ENCODE measurements at places on chromosomes 4 and X.

DNA sequence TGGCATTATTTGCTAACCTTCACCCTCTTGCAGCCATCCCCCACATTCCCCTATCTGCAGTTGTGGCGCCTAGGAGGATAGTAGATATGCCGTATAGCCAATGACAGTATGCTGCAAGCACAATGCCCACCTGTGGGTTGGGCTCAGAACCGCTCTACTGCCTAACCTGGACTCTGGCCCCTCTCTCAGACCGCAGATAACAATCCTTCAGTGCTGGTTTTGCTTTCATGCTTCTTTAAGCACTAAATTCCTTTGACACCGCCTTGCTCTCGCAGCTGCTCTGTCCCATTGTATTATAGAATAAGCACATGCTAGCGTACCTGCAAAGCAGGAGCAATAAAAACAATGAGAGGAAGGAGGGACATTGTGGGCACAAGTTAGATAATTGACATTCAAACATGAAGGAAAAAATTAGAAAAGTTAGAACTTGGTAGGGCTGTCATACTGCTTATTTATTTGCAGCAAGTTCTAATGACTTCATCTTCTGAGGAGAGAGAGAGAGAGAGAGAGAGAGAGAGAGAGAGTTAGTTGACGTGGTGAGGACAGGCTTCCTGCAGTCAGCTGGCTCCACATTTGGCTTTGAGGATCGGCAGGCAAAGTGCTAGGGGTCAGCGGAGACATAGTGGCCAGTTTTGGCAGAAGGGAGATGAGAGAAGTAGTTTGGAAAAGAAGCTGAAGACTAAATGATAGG is 55.8 kb downstream of the WWC2 start:
- DNase-seq, result no peak

DNA sequence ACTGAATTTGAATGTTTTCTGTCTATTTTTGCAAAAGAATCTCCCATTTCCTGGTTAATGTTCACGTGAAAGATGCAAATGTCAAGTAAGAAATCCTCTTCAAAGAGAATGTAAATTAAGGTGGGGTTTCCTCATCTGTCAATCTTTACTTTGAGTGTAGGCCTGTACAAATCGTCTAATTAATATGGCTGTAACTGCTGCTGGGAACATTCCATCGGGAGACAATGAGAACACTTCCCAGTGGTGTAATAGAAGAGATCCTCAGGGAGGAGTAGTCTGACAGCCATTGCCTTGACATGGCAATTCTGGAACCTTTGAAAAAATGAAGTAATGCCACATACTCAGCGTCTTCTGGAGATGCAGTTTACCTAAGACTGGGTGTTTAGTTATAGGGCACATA is 3.7 kb downstream of the EREG start:
- DNase-seq, result no peak

- DNase-seq, result no peak
Observed at GRCh38 chr4:148843625-148844024, 401.4 kb upstream of the NR3C2 start.

GRCh38 chr4:26885912-26886274 is 25.3 kb downstream of the STIM2 start:
- peak; percentile 79 for DNase-seq

DNA sequence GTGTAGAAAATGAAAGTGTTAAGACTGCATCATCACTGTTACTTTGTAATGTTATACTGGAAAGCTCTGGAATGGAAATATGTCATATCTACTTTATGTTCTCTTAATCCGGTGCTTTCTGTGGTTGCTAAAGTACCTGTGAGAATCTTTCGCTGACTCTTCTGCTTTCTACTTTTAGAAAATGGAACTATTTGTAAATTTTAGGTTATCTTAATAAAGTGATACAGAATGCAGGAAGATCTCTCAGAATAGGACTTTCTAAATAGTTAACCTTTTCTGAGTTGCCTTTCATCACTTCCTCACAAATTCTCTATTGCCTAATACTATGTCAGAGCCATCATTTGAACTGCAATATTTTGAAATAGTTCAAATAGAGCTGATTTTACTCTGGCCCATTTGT is 69.3 kb downstream of the BMP2K start:
- DNase-seq, result peak; percentile 22

DNA sequence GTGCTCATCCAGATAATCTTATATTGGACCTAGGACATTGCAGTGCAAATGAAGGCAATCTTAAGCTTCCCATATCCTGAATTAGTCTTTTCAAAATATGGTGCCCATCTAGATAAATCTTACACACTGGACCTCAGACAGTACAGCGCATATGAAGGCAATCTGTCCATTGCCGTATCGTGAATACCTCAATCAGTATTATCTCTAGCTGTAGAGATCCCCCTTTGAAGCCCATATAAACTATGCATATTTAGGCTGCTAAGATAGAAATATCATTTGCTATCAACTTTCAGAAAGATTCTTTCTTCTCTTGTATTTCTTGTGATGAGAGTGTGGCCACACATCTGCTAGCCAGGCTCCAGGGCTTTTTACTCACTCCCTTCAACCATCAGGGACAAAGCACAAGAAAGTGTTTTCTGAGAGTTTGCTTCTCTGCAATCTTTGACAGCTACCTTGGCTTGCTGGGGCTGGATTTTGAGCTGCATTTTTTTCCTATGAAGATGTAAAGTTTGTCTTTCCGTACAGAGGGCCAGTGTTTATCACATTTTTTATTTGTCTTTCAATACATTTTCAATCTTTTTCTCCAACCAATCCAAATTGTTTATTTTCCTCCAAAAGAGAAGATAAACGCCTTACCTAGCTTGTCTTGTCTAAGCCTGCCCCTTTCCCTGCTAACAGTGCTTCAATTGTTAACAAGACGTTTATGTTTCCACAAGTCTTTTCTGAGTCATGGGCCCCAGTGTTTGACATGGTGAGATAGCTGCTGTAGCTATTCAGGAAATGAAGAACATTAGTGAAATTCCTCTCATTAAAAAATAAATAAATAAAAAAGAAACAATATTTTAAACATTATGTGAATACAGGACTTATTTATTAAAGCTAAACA is 57.6 kb upstream of the FAT1 start:
- DNase-seq, result no peak

GRCh38 chrX:154466907-154467306 is 8.8 kb downstream of the PLXNA3 start:
- DNase-seq, result no peak

- DNase-seq, result no peak
Observed at GRCh38 chrX:41862562-41863184, 60.7 kb downstream of the CASK start.

- no peak for DNase-seq
Observed at GRCh38 chrX:13142891-13143290, 98.5 kb upstream of the FAM9C start.

- DNase-seq, result no peak
Observed at GRCh38 chr4:3174371-3175338, 74.3 kb upstream of the MSANTD1 start.

GRCh38 chr4:4791299-4792111 is 68.0 kb upstream of the MSX1 start:
- DNase-seq, result no peak

DNA sequence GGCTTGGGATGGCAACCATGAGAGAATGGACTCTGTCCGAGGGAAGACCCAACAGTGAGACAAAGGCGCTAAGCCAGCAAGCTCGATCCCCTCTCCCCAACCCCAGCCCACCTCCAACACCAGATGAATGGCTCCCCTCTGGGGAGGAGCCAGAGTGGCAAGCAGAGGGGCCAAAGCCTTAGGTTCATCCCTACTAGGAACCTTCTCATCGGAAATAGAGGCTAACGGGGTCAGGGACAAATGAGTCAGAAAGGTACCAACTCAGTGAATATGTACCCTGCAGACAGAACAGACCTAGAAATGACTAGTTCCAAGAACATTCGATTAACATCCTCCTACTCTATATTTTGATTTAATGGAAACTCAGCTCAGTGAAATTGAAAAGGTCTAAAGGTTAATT is 73.9 kb downstream of the NSG1 start:
- DNase-seq, result no peak

GRCh38 chr4:73197220-73197619 is 61.4 kb downstream of the ANKRD17 start:
- DNase-seq, result no peak

DNA sequence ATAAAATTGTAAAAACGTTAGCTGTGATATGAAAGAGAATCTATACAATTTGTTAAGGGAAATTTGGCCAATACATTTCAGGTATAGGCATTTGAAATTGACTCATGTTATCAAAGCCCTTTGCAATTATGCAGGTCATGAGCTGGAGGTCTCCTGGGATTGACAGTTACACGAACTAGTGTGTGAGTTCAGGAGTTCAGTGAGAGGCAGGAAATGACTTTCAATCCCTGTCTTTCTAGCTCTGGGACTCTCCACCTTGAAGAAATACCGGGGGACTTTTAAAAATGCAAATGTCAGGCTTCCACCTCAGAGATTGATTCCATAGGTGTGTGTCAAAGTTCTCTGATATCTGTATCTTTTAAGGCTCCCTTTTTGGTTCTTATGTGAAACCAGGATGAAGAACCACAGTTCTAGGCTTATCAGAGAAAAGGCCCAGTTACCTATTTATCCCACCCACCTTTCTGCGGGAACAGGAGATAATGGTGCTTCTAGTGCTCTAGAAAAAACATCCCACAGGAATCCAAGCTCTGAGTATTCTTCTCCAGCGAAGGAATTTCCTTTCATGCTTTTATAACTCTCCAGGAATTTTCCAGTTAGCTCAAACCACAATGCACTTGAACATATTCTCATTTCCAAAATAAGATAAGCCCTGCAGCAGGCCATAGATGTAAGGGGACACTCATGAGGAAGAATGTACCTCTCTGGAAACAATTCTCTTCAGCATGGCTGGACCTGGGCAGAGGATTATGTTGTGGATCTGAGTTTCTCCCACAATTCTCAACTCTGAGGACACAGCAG is 501.0 kb downstream of the IDS start:
- no peak for DNase-seq

- DNase-seq, result no peak
Observed at GRCh38 chr4:42633605-42634388, 23.1 kb downstream of the ATP8A1 start.

DNA sequence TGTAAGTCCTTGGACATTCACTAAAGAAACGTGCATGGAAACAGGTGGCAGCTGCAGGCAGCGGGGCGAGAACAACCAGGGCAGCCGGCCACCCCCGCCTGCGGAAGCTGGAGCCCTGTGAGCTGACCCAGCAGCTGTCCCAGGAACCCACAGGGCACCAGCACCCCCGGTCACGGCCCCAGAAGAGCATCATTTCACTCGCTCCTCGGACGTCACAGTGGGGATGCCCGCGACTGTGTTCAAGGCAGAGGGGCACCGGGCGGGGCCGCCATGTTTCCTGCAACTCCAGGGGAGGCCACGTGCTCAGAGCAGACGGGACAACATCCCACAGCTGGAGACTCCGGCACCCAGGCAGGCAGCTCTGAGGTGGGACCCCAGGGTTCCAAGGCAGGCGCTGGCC is 45.0 kb upstream of the CPLX1 start:
- DNase-seq, result no peak

DNA sequence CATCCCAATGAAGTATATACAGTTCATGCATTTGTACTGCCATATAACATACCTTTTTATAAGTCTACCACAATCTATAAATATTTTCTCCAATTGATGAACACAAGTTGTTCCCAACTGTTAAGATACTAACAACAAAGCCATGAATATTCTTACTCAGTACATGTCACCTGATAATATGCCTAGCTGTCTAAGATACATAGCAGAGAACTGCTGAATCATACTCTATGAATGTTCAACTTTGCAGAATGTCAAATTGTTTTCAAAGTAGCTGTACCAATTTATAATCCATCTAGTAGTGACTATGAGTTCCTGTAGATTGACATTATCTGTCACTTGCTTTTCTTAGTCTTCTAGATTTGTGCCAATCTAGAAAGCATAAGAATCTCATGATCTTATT is 84.9 kb downstream of the RAB28 start:
- DNase-seq, result no peak

DNA sequence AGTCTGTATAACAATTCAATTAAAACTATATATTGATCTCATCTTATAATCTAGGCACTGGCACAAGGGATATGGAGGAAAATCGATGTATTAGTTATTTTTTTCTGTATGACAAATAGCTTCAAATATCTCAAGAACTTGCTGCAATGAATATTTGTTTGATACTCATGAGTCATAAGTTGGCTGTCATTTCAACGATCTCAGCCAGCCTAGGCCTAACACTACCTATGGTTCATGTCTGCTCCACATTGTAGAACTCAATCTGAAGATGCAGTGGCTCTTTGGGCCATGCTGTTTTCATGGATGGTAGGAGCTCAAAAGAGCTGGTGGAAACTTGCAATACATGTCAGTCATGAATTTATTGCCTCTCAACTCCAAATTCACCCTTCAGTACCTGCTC is 44.7 kb downstream of the MAGEB17 start:
- DNase-seq, result no peak

DNA sequence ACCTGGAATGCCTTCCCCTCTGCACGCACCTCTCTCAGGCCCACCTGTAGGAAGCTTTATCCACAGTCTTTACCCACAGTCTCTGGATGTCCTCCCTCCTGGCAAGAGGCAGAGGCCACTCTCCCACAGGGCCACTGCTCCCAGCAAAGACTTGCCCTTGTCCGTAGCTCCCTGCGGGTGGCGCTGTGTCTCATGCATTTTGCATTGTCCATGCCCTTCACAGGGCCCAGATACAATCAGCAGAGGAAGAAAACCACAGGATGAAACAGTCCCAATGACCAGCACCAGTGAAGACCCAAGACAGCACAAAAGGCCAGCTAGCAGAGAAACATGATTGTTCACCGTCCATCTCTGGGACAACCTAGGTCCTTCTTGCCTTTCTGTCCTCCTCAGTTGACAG is 2.1 kb upstream of the NSG1 start:
- no peak for DNase-seq

- no peak for DNase-seq
Observed at GRCh38 chr4:106277140-106277675, 38.8 kb downstream of the TBCK start.

DNA sequence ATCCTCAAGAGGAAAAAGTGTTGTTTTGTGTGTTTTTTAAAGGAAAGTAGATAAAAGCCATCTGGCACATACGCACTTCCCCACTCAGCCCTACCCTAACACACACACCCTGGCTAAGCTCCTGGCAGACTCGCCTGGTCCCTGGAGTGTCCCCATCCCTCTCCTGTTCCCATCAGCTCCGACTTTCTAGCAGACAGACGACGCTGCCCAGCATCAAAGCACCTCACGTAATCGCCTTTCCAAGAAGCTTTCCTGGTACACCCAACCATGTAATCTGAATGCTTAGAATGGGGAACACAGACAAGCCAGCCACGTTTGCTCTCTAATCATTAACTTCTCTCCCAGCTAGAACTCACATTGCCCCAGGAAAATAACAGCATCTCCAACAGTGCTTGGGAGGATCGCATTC is 116.2 kb downstream of the AFAP1 start:
- DNase-seq, result no peak

- DNase-seq, result no peak
Observed at GRCh38 chrX:47129899-47130358, 14.6 kb downstream of the NDUFB11 start.
